Renal cortex interstitium (tissue), 15 donors: ENCODE measurements at places on chromosomes 16 and 17. TPM values are rescaled to one million over a fixed set of nuclear protein-coding genes. Genes with fewer than 3 reads are reported as not detected.
A peak's percentile ranks its signal among the peaks of the same experiment; 100 is the strongest.

DNA sequence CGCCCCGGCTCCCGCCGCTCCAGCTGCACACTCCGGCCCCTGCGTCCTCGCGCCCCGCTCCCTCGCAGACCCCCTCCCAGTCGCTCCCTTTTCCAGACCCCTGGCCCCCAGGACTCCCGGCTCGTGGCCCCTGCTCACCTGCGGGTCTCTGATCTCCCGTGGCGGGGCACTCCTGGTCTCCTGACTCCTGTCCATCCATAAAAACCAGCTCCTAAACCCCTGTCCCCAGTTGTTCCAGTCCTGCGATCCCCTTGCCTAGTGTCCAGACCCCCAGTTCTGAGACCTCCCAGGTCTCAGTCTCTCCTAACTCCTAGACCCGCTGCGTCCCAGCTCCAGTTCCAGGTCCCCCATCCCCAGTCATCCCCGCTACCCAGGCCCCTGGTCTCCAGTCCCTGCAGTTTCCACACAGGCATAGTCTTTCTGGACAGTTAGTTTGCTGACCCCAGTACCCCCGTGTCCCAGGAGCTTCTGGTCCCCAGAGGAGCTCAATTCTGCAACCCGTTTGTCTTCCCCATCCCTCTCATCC lies 379 bp downstream of the SNX29 start:
- no peak for DNase-seq

GRCh38 chr16:85213926-85214675 lies 101.8 kb upstream of the CIBAR2 start:
- no peak for DNase-seq

DNA sequence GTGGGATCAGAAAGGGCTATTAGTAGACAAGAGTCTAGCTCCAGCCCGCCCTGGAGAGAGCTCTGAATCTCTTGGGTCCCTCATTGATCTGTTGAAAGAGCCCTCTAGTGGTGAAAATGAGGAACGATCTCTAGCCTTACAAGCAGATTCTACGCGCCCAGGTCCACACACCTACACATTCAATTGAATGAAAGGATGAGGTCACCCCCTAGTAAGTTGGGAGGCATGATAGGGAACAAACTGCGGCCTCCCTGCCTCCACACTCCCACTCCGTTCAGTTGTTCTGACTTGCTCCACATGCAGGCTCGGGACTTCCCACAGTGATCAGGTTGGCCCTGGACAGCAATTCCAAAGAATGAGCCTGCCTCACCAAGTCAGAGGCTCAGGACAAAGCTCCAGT lies 2.9 kb upstream of the CACNG3 start:
- no peak for DNase-seq

- no peak for DNase-seq
Observed at GRCh38 chr17:27544350-27545131, 86.4 kb upstream of the LGALS9 start.

DNA sequence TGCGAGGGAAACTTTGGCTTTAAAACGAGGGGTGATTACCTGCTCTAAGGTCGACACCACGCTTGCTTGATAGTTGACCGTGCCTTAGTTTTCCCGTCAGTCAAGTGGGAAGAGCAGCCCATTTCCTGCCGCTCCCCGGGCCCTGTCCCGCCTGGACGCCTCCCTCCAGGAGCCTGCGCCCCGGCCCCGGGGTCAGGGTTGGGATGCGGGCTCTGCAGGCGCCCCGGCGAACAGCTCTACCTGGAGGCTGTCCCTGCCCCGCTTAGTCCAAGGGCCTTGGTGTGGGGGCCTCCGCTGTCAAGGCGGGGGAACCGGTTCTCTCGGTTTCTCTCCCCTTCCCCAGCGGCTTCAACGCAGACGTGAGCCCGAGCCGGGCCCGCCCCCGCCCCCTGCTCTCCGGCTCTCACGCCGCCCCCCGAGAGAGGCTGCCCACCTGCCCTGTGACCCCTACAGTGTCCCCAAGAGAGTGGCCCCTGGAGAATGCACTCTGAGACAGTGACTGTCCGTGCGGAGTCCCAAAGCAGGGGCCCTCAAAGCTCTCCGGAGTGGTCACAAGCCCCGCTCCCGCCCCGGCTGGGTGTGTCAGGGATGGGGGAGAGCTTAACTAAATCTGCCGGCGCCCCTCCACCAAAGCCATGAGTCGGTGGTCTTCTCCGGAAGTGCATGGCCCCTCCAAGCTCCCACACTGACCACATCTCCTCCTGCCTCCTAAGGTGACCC lies 117.4 kb upstream of the SMURF2 start:
- no peak for DNase-seq

The C17orf50 gene
- 0.26 TPM for polyA plus RNA-seq

The TAT gene
- polyA plus RNA-seq, result 0.06 TPM

- DNase-seq, result no peak
Observed at GRCh38 chr17:28646039-28646754, 1.2 kb upstream of the BLTP2 start.

DNA sequence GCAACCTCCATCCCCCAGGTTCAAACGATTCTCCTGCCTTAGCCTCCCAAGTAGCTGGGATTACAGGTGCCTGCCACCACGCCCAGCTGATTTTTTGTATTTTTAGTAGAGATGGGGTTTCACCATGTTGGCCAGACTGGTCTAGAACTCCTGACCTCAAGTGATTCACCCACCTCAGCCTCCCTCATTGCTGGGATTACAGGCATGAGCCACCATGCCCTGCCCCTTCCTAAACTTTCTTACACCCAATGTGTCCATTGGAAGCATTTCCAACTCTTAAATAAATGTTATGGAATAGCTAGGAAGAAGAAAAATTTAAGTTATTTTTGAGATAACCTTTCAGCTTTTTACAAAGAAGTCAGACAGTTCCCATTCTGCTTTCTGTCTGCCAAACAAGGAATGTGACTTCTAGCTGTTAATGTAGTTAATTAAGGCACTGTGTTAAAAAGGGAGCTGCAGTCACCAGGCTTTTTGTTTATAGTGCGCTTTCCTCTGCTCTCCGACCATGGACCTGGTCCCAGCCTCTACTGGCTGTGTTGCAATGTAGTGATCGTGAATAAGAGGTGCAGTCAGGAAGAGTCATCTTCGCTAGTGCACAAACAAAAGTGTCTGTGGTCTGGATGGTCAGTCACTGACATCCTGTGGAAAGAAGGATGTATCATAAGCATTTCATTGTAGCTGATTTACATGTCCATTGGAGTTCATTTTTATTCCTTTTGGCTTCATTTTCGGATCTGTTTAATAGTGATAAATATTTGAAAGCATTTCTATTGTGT lies 39.7 kb downstream of the USP10 start:
- no peak for DNase-seq

The KRT25 gene
- polyA plus RNA-seq, result not detected

The MMP28 gene
- polyA plus RNA-seq, result 2.4 TPM

The PNMT gene
- 1.3 TPM for polyA plus RNA-seq

DNA sequence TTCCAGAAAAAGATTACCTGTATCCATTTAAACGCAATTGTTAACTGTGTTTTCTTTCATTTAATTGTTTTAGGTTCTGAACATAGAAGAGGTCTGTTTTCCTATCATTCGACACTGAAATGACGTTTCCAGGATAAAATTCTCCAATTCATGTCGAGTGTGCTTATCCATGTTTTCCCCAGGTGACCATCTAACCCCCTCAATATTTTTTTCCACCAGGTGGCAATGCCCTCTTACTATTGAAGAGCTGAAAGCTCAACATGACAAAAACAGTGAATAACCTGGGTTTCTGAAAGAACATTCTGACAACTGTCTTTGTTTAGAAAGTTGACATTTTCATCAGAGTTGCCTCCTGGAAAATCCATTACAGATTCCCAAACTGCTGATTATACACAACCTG lies 948.7 kb downstream of the KCNJ2 start:
- DNase-seq, result no peak

GRCh38 chr16:85659805-85660511 lies 28.8 kb downstream of the GINS2 start:
- no peak for DNase-seq

The SDR42E2 gene
- 0.08 TPM for polyA plus RNA-seq

DNA sequence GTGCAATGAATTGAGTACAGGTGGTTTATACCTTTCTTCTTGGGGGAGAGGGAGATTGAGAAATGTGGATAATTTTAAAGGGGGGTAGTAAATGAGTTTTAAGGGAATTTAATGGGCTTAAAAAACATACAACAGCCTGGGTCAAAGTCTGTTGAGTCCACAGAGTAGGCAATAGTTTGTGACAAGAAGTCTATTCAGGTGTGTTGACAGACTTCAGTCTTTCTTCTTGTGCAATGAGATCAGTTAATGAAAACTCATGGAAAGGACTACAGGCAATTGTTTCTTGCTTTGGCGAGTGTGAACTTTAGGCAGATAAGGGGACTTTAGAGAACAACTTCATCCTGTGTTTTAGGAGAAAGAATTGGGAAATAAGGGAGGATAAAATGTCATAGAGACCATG lies 507.8 kb upstream of the CA10 start:
- DNase-seq, result no peak

- DNase-seq, result no peak
Observed at GRCh38 chr16:12434567-12434966, 369.1 kb downstream of the CPPED1 start.

- DNase-seq, result no peak
Observed at GRCh38 chr16:10171221-10171620, 11.0 kb downstream of the GRIN2A start.

DNA sequence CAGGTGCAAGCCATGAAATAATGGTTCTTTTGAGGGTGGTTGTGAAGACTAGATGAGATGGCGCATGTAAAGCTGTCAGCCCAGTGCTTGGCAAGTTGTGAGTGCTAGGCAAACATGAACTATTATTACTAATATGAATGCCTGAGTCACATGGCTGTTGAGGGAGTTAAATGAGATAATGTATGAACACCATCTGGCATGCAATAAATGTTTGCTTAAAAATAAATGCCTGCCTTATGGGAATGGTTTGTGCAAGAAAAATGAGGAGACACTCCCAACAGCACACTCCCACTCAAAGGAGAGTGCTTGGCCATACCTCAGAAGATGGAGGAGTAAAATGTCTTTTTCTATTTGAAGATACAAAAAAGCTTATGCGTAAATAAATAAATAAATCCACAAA lies 3.6 kb downstream of the MAPK3 start:
- DNase-seq, result no peak

The IGSF6 gene
- polyA plus RNA-seq, result 3.2 TPM

The CCL16 gene
- 0.20 TPM for polyA plus RNA-seq

- DNase-seq, result no peak
Observed at GRCh38 chr17:17356931-17357270, 53.7 kb downstream of the NT5M start.

- DNase-seq, result peak; percentile 9
Observed at GRCh38 chr17:13114601-13115031, 96.8 kb upstream of the ELAC2 start.

The SMPD3 gene
- polyA plus RNA-seq, result 2.5 TPM
